ENCODE measurements at places on chromosomes 3 and 15.

- no peak for DNase-seq
Observed at GRCh38 chr3:18489939-18490338, 64.8 kb upstream of the SATB1 start.

DNA sequence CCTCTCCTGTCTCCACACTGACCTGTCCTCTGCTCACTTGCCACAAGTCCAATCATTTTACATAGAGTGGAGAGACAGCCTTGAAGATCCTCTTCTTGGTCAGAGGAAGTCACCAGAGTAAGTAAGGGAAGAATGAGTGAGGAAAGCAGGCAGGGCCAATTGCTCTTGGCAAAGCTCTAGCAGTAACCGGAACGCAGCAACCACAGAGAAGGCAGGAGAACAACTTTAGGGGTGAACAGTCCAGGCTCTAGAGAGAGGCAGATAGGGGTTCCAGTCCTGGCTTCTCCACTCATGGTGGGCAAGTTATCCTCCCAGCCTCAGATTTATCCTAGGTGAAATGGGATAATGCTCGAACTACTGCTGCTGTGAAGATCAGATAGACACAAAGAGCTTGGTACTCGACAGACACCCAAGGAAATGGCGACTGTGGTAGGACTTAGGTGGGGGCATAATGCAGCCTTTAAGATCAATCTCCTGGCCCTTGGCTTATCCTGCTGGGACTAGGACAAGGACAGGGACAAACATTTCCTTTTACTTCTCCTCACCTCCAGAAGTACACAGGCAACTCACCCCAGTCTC lies 1.2 kb upstream of the ADAMTSL3 start:
- no peak for DNase-seq

DNA sequence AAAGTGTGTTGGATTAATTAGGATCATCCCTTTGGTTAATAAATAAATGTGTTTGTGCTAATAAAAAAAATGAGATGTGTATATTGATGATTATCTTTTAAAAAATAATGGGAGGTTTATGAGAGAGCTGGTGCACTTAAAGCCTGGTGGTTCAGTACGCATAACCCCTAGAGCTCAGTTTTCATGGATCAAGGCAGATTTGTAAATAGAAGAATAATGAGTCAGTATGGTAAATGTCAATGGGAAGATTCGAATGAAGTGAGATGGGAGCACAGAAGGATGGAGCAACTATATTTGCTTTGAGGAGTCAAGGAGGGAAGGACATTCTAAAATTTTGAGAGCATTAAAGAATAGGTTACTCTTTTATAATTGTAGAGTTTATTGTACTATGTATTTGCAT lies 35.4 kb downstream of the AKAP13 start:
- no peak for DNase-seq

DNA sequence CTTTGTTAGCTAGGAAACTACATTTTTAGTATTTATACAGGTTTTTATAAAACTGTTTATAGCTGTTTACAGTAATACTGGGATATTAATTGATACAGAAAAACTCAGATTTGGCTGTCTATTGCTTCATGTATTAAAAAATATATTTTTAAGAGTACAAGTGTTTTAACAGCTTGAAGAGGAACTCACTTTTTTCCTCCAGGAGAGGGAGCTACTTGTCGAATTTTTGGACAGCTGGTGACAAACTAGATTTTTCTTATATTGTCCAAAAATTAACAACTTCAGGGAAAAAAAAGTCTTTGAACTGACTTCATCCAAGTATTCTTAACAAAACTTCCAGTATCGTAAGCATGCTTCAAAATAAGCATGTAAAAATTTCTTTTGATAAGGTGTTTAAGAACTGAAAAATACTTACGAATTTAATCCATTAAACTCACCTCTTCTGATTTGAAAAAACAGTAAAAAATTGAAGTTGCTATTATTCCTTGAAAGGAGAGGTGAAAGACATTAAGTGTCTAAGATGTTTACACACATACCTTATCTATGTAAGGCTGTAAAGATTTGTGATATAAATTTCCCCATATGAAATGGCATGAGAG lies 4.0 kb downstream of the DIPK2A start:
- no peak for DNase-seq

DNA sequence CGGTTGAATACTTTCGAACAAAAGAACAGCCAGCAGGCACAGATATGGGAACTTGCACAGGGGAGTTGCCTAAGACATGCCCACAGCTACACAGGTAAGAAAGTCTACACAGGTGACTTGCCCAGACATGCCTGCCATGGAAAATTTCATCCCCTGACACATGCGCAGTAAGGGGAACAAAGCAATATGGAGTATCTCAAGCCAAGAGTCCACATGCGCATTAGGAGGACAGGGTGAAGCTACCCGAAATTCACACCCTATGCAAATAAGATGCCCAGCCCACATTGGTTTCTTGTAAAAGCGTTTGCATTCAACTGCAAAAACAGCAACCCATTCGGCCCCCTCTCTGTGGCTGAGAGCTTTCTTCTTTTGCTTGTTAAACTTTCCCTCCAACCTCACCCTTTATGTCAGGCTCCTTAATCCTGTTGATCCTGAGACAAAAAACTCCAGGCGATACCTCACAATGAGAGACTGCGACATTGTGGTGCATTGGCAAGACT lies 49.3 kb upstream of the TRPM1 start:
- no peak for DNase-seq

DNA sequence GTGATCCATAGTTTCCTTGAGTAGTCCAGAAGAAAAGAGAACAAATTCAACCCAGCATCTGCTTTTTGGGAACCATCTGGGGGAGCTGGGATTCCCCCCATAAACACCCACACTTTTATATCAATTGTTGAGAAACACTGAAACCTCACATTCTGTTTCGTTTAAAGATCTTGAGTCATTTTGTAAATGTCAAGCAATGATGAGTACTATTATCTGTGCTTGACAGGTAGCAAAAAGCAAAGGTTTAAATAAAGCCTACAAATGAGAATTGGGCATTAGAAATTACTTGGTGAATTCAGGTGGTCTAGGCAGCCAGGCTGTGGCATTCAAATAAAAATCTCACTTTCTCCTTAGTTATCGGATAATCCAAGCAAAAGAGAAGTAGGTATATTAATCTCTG lies 75.7 kb downstream of the TMEM266 start:
- DNase-seq, result no peak

GRCh38 chr3:140153736-140154135 lies 218.8 kb downstream of the CLSTN2 start:
- no peak for DNase-seq

DNA sequence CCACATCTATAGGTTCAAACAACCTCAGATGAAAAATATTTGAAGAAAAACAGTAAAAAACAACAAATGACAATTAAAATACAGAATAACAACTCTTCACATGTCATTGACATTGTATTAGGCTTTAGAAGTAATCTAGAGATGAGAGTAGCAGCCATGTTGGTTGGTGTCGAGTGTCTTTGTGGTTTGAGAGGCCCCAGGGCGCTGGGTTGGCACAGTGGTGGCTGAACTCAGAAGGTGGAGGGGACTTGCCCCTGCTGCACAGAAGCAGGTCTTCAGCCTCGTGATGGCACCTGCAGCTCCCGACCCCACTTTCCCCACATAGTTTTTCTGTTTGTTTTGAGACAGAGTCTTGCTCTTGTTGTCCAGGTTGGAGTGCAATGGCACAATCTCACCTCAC lies 187.2 kb downstream of the OSBPL10 start:
- DNase-seq, result no peak

DNA sequence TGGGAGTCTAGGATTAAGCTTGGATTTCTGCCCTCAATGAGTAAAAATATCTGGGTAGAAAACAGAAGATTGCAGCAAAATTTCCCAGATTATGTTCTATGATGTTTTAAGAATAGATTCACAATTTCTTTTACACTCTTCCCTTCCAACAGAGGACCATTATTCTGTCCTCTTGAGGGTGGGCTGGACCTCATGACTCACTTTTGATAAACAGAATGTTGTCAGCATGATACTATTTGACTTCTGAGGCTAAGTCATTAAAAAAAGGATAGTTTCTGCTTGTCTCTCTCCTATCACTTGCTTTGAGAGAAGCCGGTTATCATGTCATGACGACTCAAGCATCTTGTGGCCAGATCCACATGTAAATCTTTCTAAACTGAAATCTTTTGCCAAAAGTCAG lies 396.2 kb upstream of the CDIN1 start:
- DNase-seq, result no peak
